CD8-positive, alpha-beta T cell (primary cell): ENCODE measurements at places on chromosomes 2 and 18.

DNA sequence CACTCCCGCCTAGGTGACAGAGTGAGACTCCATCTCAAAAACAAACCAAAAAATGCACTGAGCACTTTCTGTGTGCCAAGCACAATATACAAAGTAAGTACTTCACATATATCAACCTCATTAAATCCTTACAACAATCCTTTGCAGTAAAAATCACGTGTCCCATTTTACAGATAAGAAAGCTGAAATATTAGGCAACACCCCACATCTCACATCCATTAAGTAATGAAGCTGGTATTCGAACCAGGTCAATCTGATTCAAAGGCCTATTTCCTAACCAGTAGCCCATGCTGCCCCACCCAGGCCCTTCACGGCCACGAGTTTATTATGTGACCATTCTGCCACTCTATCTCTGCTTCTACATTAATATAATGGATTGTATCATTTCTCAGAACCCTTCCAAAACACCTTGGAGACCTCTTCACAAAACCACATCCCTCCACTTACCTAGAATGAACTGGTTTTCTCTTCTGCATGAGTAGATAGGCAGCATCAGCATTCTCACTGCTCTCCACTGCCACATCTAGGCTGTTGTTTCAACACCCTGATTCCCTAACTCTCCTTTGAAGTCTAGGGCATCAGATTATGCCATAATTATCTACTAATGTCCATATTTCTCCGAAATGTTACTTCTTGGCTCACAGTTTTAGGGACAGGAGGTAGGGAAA lies 3.1 kb upstream of the EXOC6B start:
- no peak for DNase-seq

DNA sequence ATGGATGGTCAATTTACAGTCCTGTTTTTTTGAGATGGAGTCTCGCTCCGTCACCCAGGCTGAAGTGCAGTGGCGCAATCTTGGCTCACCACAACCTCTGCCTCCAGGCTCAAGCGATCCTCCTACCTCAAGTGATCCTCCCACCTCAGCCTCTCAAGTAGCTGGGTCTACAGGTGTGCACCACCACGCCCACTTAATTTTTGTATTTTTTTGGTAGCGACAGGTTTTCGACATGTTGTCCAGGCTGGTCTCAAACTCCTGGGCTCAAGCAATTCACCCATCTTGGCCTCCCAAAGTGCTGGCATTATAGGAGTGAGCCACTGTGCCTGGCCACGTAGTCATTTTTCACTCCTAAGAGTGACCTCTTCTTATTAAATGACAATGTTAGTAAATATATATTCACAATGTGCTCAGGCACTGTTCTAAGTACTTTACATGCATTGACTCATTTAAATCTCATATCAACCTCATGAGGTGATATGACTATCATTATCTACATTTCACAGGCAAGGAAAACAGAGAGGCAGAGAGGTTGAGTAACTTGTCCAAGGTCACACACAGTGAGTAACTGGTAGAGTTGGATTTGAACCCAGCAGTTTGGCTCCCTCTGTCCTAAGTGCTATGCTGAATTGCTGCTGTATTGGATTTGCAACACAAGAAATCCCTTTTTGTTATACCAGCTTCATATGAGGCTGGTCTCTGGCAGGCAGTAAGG lies 5.6 kb upstream of the DIS3L2 start:
- DNase-seq: no peak

- DNase-seq: peak; percentile 36
These were observed 1.0 kb downstream of the PLEKHB2 start for GRCh38 chr2:131105950-131106801.

GRCh38 chr18:13470516-13471197 lies 252.1 kb downstream of the LDLRAD4 start:
- DNase-seq: no peak

GRCh38 chr2:101327863-101328394 lies 19.4 kb upstream of the RNF149 start:
- no peak for DNase-seq

- DNase-seq: no peak
These were observed 7.7 kb upstream of the YWHAQ start for GRCh38 chr2:9638532-9638931.

GRCh38 chr2:121831841-121832240 lies 76.4 kb downstream of the TSN start:
- no peak for DNase-seq

DNA sequence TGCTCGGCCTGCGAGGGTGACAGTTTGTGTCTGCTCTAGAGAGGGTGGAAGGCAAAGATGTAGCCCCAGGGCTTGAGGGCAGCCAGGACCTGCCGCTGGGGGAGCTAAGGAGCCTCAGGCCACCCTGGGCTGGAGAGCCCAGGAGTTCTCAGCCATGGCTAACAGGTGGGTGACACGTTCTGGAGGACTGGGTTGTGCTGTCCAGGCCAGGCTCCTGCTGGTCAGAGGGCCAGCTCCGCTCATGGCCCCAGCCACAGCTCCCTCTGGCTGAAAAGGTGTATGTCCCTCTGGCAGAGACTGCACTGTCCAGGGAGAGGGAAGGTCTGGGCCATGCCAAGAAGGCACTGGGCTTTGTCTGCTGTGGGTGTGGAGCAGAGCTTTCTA lies 19.2 kb downstream of the TMEM185B start:
- DNase-seq: no peak

DNA sequence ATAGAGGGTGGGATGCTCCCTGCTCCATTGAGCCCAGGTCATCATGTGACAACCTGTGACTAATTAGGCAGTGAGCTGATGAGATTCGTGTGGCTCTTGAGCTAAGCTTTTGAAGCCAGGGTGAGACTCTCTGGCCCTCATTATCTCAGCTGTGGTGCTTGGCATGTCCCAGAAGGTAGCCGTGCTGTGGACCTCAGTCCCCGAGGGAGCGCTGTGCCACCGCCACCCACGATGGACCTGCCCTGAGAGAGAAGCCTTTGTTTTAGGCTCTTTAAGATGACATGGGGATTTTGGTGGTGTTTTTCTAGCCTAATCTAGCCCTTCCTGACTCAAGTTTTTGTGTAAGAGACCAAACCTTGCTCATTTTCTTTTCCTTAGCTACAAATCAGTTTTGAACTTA lies 66.4 kb downstream of the NEDD4L start:
- no peak for DNase-seq

DNA sequence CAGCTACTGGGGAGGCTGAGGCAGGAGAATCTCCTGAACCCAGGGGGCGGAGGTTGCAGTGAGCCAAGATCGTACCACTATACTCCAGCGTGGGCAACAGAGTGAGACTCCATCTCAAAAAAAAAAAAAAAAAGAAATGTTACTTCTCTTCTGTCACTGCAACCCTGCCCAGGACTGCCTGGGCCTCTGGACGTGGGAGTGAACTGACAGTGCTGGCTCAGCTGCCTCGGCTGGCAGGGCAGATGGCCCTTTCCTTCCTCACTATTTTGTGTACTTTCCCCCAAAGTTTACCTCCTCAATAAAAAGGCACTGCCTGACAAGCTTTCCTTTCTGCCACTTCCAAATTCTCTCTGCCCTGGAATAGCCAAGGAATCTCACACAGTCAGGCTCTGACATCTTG lies 12.5 kb upstream of the GPR155 start:
- no peak for DNase-seq

GRCh38 chr18:59833785-59834184 lies 66.0 kb upstream of the PMAIP1 start:
- no peak for DNase-seq
